ENCODE measurements at places on chromosomes 7 and 10.

- DNase-seq: no peak
Measured at GRCh38 chr10:77853256-77853655, 73.3 kb downstream of the DLG5 start.

DNA sequence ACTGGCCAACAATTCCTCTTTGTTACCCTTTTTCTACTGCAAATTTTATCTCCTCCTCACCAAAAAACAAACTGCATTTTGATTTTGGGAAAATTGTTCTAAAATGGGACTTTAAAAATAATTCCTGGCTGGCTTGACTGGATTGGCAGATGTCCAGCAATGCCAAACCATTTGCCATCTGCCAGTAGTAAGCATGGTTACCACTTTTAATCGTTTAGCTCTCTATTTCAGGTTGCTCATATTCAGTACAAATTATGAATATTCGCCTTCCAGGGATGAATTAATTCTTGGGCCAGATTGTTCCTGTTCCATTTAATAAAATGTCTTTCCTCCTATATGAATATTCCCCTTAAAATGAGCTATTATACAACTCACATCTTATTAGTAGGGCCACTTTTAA lies 35.7 kb downstream of the SMNDC1 start:
- no peak for DNase-seq

GRCh38 chr10:119480667-119481066 lies 61.9 kb downstream of the RGS10 start:
- no peak for DNase-seq

DNA sequence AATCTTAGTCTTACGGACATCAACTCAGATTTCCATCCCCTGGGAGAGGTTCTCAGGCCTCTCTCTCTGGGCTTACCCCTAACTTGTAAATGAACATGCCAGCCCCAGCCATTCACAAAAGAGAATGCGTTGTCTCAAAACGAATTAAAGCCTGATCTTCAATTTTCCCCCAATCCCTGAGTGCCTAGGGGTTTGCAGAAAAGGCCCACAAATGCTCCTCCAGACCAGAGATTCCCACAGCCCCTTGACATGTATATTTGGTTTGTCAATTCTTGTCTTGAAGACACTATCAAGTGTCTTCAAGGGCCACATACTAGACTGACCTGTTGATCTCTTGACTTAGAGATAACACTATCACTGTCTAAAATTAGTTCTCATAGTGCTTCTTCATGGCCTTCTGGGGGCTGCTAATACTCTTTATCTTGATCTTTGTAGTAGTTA lies 11.9 kb upstream of the HOXA13 start:
- DNase-seq: no peak

GRCh38 chr7:92632791-92633190 lies 42.6 kb upstream of the FAM133B start:
- DNase-seq: no peak

DNA sequence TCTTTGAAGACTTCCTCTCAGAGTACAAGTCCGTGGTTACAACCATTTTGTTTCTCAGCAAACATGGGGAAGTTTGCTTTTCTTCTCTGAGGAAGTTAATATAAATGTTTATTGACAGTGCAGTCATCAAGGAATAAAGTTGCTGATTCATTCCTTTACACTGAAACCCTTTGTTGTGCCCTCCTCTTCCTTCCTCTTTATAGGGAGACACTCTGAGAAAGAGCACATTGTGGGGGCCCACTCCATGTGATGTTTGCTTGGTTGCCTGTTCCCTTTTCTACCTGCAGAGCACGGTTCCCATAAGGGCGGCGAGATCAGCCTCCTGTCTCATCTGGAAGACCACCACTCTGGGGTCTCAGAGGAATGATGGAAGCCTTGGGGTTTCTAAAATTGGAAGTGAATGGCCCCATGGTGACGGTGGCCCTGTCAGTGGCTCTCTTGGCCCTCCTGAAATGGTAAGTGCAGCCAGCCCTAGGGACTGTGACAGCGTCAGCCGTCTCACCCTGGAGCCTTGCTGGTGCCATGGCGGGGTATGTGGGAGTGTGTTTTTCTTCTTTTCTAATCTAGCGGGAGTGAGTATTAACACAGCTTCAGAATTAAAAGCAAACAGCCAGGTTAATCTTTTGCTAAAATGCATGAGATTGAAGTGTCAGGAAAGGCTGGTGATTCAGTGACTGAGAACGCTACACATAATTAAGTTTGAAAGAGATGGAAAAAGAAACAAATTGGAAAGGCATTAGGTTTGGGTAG lies at the start of gene TBXAS1:
TSS of gene TBXAS1 (plus strand) at position 240 of the 750 bp plus-strand sequence. CDS start at position 367, 127 bp downstream.
- DNase-seq: no peak

DNA sequence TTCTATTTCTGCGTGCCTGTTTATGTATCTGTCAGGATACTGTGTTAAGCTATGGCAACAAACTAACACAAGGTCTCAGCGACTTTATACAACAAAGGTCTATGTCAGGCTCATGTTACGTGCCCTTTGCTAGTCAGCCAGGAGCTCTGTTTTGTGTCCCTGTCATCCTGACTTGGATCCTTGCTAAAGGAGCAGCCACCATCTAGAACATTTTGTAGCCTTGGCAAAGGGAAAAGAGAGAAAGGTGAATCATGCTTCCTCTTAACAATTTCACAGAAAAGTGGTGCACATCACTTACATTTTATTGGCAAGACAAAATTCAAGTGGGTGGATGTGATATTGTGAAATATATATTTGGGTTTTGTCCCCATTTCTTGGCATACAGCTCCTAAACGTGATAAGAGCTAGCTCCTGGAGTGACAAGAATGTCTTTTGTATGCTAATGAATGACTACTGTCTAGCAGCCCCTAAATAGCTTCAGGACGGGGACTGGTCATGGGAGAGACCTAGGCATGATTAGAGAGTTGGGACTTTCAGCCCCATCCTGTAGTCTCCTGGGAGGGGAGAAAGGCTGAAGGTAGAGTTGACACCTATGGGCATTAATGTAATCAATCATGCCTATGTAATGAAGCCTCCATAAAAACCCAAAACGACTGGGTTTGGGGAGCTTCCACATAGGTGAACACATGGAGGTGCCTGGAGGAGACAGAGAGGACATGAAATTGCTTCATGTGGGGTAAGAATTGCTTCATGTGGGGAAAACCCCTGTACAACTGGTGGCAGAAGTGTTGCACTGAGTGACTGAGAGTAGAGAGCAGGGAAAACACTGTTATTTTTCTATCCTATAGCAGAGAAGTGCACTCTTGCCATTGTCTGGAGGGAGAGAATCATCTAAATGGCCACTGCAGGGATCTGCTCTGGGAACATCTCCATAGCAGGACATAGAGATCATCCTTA lies 33.0 kb downstream of the MRPL32 start:
- no peak for DNase-seq

DNA sequence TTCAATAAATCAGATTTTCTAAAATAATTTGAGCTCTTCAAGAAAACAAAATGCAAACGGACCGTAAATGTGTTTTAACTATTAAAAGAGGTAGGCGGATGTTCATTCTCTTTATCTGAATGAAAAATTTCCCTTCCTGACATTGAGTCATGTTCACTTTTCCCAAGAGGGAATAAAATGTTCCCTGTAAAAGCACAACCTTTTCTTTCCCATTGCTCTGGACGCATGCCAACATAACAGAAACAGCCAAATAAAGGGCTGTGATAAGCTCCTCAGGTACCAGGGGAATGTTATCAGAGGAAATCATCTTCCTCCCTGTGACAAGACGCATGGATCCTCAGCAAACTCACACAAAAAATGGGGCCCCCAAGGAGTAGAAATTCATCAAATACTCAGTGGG lies 251.8 kb downstream of the MTERF1 start:
- no peak for DNase-seq

DNA sequence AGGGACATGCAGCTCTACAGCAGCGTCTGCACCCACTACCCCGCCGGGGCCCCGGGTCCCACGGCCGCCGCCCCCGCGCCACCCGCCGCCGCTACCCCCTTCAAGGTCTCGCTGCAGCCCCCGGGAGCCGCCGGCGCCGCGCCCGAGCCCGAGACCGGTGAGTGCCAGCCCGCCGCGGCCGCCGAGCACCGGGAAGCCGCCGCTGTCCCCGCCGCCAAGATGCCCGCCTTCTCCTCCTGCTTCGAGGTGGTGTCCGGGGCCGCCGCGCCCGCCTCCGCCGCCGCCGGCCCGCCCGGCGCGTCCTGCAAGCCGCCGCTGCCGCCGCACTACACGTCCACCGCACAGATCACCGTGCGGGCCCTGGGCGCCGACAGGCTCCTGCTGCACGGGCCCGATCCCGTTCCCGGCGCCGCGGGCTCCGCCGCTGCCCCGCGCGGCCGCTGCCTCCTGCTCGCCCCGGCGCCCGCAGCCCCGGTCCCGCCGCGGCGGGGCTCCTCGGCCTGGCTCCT lies 631 bp downstream of the OTUD1 start:
- no peak for DNase-seq

GRCh38 chr10:88964869-88965415 lies 12.4 kb upstream of the ACTA2 start:
- no peak for DNase-seq

DNA sequence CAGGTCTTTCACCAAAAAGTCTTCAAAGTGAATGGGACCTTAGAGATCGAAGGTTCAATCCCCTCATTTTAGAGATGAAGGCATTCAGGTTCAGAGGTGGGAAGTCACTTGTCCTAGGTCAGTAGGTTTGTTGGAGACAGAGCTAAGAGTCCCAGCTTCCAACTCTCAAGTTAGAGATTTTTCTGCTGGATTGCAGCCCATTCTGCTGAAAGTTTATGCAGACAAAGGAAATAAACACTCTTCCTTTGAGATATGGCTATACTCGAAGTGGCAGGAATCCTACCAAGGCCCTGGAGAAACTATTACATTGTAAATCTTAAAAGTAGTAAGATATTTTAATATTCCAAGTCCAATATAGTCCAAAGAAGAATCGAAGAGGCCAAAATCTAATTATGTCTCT lies 64.4 kb downstream of the LYZL1 start:
- DNase-seq: no peak

DNA sequence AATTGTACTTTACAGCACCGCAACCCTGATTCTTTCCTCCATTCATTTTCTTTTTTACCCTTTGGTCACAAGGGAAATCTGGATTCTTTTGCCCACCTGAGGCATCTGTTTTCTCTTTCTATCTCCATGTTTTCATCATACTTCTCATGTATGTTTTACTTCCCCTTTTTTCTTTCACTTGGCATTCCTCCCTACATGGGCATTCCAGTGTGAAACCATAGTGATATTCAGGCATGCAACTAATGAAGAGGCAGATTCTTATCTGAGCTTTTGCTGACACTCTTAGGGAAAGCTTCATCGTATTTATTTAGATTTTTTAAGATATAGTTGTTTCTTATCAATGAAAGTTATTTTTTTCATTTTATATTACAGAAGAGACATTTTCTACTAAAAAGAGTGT lies 405.2 kb upstream of the TEX47 start:
- no peak for DNase-seq

- no peak for DNase-seq
Measured at GRCh38 chr7:54802841-54803240, 43.8 kb upstream of the SEC61G start.

DNA sequence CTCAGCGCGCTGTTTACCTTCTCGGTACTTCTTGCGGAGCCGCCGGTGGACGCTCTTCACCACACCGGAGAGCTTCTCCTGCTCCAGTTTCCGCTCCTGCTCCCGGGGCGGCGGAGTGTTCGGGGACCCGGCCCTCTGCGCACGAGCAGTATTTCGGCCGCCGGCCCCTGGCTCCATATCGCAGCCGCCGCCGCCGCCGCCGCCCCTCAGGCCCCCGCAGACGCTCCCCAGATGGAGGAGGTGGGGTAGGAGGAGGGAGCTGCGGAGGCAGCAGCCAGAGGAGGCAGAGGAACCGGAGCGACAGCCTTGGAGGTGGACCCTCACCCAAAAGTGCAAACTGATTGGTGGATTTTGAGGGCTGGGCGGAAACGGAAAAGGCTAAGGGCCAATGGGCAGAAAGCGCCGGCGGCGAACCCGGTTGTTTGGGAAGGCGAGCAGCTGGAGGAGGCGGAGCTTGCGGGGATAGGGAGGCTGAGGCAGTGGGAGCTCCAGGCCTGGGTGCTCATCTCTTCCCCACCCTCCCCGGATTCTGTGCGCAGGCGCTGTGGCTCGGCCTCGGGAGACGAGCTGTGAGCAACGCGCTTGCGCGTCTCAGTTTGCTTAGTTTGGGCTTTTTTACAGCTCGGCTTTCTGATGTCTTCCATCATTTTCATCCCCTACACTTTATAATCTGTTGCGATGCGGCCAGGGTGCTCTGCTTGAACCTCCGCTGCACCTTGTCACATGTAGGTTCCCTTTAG lies 146.9 kb downstream of the GPR85 start:
- DNase-seq: peak; percentile 99

DNA sequence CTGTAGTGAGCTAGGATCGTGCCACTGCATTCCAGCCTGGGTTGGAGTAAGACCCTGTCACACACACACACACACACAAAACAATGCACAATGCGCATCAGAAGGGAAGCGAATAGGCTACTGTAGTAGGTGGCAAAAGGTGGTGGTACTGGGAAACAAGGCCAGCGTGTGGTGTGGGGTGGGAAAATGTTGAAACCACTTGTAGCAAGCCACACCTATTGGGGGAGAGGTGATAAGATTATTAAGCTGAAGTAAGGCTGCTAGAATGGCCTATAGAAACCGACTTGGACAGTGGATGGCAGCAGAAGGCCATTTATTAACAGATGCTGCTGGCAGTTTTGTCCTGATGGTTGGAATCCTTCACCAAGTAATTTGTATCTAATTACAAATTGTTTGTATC lies 7.2 kb upstream of the CHCHD1 start:
- no peak for DNase-seq

GRCh38 chr10:3148994-3149393 lies 23.6 kb downstream of the PITRM1 start:
- no peak for DNase-seq

GRCh38 chr10:43871545-43871944 lies 222.9 kb upstream of the ZNF32 start:
- DNase-seq: no peak

DNA sequence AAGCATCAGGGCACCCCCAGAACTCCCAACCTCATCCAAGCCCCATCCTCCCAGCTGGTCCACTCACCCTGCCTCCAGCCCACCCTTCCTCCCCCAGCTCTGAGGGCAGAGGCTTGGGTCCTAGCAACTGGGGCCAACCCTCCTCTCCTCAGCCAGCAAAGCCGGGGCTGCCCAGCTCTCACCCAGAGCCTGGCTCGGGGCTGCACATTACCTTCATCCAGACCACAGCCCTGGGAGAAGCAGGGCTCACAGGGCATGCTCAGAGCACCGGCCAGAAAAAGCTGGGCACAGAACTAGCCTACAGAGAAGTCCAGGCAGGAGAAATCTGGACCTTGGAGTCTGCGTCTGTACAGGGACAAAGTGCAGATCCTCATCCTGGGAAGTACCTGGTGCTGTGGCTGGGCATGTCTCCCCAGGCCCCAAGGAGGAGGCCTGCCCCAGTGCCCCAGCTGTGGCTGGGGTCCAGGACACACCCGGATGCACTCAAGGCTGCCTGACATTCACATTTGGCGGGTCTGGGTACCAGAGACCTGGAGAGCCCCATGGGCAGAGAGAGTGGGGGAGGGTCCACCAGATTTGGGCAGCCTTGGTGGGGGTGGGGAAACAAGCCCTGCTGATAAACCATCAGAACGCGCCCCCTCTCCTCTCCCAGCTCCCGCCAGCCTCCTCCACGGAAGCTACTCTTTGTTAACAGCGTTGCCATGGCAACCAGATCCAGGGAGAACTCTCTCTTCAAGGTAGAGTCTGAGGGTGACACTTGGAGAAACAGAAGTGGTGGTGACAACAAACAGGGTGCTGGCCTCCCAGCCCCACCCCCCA lies 5.1 kb downstream of the RASGEF1A start:
- DNase-seq: peak; percentile 42

- DNase-seq: peak; percentile 2
Measured at GRCh38 chr7:16619979-16620408, 25.6 kb downstream of the ANKMY2 start.

All from NCI-H524 (cell line).